CD8-positive, alpha-beta T cell (primary cell): ENCODE measurements at places on chromosomes 4 and X. TPM values are rescaled to one million over a fixed set of nuclear protein-coding genes. Genes with fewer than 3 reads are reported as not detected.

- no peak for DNase-seq
These were observed 18.1 kb upstream of the ATOH1 start for GRCh38 chr4:93810340-93810992.

GRCh38 chrX:31459361-31459760 lies 387.5 kb upstream of the FTHL17 start:
- no peak for DNase-seq

DNA sequence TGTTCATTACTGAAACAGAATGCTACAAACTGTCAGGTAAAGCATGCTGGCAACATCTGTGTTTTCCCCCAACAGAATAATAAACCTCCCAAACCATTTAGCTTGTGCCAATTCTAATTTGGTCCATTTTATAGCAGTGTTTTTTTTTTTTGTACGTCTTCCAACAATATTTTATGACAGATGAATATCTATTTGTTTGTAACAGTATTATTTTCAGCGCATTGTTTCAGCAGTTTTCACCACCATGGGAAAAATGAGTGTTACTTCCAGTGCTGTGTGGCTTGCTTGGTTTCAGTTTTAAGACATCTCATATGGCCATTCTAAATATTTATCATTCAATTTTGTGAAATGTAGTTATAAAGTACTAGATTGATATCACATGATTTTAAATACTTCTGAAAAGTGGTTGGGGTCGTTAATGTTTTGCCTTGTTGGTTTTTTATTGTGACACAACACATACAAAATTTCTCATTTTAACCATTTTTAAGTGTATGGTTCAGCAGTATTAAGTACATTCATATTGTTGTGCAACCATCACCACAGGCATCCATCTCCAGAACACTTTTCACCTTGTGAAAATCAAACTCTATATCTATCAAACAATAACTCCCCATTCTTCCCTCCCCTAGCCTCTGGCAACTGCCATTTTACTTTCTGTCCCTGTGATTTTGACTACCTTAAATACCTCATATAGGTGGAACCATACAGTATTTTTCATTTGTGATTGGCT lies 25.6 kb upstream of the TBC1D19 start:
- no peak for DNase-seq

- DNase-seq: no peak
These were observed 87.7 kb upstream of the EFHC2 start for GRCh38 chrX:44431194-44431593.

GRCh38 chr4:56653461-56654237 lies 27.4 kb downstream of the HOPX start:
- DNase-seq: peak; percentile 49

GRCh38 chrX:6526564-6527136 lies 8.3 kb downstream of the VCX3A start:
- no peak for DNase-seq

- DNase-seq: no peak
These were observed 12.5 kb upstream of the CLNK start for GRCh38 chr4:10697086-10697485.

- DNase-seq: no peak
These were observed 252.5 kb downstream of the GPM6A start for GRCh38 chr4:175559526-175559925.

GRCh38 chrX:30702736-30703135 lies 49.5 kb downstream of the GK start:
- DNase-seq: no peak

DNA sequence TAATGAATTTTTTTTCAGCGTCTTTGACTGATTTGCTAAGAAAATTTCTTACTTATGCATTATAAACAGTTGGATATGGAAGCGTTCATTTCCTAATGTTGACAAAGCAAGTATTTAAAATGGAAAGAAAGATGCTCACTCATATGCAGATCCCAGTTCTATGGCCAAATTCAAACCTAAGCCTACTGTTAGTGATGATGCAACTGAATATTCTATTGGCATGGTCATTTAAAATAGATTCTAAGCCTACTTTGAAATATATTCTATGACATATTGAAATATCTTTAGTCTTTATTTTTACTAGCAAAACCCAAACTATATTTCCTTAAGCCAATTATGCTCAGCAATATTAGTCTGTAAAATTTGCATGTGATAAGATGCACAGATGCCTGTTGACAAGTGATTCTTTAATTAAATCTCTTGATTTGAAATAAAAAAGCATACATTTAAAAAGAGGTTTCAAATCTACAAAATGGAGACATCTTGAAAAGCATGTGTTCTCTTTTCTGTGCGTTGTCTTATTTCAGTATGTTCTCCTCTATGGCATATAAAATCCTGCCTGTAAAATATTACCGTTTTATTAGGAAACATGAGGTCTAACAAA lies 96.6 kb upstream of the NAP1L5 start:
- DNase-seq: no peak

GRCh38 chrX:9320940-9321339 lies 143.9 kb upstream of the TBL1X start:
- no peak for DNase-seq

DNA sequence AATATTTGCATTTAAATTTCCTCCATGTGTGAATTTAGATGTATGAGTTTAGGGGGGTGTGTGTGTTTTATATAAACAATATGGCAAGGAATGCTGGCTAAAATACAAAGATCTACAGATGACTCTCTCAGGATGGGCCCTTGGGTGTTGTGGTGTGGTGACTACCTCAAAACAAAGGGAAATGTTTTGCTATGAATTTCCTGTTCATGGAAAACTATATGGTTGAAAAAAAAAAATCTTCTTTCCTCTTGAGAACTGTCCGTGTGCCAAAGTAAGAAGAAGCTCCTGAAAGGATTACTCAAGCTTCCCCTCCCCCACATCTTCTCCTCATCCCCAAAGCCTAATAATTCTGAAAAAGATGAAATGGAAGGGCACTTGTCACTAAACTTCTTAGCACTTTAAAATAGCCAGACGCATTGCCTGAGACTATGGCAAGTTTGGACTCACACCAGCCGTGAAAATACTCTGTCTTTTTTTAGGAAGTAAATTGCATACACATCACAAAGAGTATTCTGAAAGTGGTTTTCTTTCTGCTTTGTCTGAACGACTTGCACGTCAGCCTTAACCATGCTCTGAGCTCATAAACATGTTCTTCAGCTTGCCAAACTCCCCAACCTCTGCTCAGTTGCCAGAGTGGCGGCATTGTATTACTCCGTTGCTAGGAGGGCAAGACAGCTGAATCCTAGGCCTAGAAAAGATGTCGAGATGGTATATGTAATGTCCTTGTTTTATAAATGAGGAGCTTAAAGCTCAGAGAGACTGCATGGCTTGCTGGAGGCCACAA lies 250.4 kb upstream of the JADE1 start:
- DNase-seq: no peak

DNA sequence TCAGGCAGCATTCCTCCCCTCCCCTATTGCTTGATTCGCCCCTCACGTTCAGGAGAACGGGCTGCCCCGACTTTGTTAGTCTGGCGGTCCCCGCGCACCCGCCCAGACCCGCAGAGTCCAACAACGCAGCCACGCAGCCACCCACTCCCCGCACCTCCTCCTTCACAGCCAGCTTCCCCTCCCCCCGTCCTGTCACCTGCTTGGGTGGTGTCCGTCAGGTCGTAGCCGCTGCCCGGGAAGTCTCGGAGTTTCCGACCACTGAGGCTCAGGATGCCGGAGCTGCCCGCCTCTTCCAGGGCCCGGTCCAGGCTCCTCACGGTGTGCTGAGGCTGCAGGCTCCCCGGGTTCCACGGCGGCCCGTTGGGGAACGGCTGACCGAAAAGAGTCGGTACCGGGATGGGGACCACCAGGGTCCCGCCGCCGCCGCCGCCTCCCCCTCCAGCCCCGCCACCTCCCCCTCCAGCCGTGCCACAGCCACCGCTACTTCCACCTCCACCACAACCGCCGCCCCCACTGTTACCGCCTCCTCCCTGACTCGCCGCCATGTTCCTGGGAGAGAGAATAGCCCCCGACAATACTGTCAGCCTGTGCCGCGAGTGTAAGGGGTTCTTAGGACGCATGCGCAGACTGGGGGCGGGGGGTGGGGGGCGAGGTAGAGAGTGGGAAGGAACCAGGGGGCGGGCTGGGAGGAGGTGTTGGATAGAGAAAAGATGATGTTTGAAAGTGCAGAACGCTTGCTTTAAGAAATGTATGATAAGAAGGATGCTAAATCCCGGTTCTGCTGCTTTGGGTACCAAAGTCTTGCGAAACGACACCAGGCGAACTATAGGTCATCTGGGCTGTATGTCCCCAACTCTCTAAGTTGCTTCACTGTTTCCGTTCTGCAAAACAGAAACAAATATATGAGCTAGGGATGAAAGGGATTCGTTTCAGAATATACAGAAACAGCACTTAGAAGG lies at the start of gene LRCH2:
LRCH2 (minus strand) TSS at position 600 of the 959 bp plus-strand sequence; CDS start at position 545, 55 bp downstream.
- no peak for DNase-seq

- DNase-seq: no peak
These were observed 22.2 kb downstream of the IL2 start for GRCh38 chr4:122434285-122434684.

- DNase-seq: no peak
These were observed 45.7 kb downstream of the ACOX3 start for GRCh38 chr4:8394806-8395205.

- DNase-seq: no peak
These were observed 27.4 kb downstream of the NAA11 start for GRCh38 chr4:79298484-79298883.

DNA sequence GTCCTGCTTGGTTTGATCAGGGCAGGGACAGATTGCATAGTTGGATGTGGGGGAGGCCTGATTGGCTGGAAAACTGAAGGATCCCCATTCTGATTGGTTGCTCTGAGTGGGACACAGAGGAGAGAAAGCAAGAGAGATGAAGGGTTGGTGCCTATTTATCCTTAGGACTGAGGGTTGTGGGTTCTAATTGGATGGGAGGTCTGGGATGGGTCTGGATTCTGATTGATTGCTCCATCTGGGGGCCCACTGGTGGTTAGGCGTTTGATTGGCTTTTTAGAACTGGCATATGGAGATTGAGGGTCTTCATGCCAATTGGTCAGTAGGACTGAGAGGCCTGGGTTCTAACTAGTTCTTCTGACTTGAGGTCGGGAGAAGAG lies 644 bp upstream of the EBP start:
- DNase-seq: no peak

GRCh38 chr4:156584100-156584499 lies 387.5 kb downstream of the PDGFC start:
- no peak for DNase-seq

DNA sequence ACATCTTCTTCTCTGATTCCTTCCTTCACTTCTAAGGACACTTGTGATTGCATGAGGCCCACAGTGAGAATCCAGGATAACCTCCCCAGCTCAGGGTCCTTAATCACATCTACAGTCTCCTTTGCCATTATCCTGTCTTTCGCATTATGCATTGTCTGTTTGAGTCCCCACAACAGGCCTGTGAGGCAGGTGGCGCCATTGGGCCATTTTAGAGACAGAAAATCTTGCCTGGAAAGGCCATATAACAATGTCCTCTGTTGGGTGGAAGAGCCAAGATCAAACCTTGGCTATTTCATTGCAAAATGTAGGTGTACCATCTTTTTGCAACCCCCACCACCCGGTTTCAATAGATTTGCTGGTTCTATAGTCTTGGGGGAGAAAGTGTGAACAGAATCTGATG lies 11.8 kb upstream of the DCUN1D4 start:
- DNase-seq: peak; percentile 73

MID1IP1 gene
- total RNA-seq: 14.8 TPM

L1CAM gene
- total RNA-seq: not detected

MAPK10 gene
- total RNA-seq: not detected

PSAPL1 gene
- total RNA-seq: not detected

GC gene
- not detected for total RNA-seq

COL25A1 gene
- total RNA-seq: not detected

USP26 gene
- total RNA-seq: not detected

HHIP gene
- not detected for total RNA-seq
